ENCODE measurements at places on chromosomes 5 and 9.

GRCh38 chr9:36437790-36438189 is 37.7 kb upstream of the RNF38 start:
- no peak for DNase-seq

GRCh38 chr9:78032730-78033457 is 1.3 kb upstream of the GNAQ start:
- no peak for DNase-seq

GRCh38 chr9:86983620-86984259 is 36.4 kb upstream of the GAS1 start:
- DNase-seq: no peak

GRCh38 chr5:140342287-140342686 is 4.1 kb downstream of the HBEGF start:
- no peak for DNase-seq

DNA sequence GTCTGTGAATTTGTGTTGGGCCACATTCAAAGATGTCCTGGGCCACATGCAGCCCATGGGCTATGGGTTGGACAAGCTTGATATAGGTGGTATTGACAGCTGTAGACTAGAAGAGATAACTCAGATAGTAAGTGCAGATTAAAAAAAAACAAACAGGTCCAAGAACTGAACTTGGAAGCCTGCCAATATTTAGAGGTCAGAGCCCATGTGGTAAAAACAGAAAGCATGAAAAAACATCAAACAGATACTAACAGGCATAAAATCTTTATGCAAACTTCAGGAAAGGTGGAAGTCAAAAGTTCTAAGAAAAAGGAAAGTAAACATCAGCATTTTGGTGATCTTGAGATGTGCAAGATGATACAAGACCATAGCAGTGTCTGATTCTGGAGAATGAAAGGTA is 155.1 kb upstream of the NR4A3 start:
- no peak for DNase-seq

- DNase-seq: no peak
Measured at GRCh38 chr5:74956278-74956677, 90.1 kb upstream of the FAM169A start.

- peak; percentile 34 for DNase-seq
Measured at GRCh38 chr9:137168904-137169856, 671 bp downstream of the LRRC26 start.

- no peak for DNase-seq
Measured at GRCh38 chr9:75390951-75391350, 302.6 kb downstream of the OSTF1 start.

DNA sequence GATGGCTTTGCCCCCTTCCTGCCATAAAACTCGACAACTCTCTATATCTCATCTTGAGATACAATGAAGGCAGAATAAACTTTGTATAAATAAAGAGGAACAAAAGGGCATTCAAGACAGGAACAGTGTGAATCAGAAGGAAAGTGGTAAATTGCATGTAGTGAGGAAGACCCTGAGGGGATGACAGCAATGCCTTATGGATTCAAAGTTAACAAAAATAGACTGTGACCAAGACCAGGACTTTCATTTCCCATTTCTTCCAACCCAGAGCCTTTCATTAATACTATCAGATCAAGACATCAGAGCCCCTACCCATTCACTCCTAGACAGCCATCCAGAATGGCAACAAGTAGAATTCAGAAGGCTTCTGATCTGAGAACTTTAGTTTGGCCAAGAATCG is 46.4 kb upstream of the ZNF462 start:
- no peak for DNase-seq

DNA sequence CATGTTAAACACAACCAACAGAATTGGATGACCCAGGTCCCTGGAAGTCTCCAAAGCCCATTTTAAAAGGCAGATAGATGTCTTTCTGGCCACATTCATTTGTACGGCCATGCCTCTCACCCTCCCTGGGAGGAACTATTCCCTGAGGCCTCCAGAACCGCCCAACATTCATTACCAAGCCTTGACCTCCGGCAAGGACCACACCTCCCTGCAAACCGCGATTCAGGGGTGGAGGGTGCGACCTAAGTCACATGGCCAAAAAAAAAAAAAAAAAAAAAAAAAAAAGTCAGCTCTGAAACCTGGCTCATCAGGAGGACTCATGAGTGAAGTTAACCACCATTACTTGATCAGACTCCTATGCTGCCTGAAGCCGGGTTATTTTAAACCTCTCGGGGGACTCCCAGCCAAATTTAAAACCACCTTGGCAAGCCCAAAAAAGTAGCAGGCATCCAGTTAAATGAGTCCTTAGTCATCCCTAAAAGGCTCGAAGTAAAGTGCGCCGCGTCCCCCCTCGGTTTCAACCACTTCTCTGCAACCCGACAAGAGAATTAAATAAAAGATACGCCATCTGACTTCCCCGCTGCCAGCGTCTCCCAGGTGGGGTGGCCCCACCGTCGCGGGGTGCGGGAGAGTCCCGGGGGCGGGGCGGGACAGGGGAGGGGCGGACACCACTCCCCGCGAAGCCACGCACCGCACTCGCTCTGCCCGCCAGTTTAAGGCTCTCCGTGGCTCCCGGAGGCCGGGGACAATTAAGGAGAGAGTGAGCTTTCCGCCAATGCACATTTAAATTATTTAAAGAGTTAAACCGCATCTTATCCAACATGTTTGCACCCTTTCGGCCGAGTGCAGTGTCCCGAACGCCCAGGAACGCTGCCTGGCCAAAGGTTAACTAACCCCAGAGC is 2.3 kb downstream of the KLF9 start:
- DNase-seq: no peak

DNA sequence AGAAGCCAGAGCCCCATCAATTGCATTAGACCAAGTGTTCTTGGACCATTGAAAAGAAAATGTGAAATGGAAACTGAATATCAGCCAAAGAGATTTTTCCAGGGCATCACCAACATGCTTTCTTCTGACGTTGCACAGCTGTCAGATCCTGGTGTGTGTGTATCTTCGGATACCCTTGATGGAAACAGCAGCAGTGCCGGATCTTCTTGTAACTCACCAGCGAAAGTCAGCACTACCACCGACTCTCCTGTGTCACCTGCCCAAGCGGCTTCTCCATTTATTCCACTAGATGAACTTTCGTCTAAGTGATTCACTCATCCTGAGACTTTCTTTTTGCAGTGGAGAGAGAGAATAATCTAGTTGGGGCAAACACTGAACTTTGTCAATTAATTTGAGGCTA is 75.7 kb downstream of the PIP5K1B start:
- no peak for DNase-seq

- no peak for DNase-seq
Measured at GRCh38 chr5:67878933-67879332, 336.6 kb upstream of the PIK3R1 start.

Data from NCI-H187 (cell line).